Activated CD4-positive, alpha-beta memory T cell treated with anti-CD3 and anti-CD28 coated beads for 36 hours (primary cell): ENCODE measurements at places on chromosomes 1 and 21. TPM values are rescaled to one million over a fixed set of nuclear protein-coding genes. Genes with fewer than 3 reads are reported as not detected.
A peak's percentile ranks its signal among the peaks of the same experiment; 100 is the strongest.

Gene PCSK9
- not detected for total RNA-seq

GRCh38 chr1:41648230-41648629 is 163.7 kb upstream of the EDN2 start:
- no peak for DNase-seq

GRCh38 chr1:178065250-178065649 is 28.7 kb upstream of the RASAL2 start:
- no peak for DNase-seq

- DNase-seq = no peak
These were observed 53.3 kb downstream of the TAS1R2 start for GRCh38 chr1:18805925-18806849.

- no peak for DNase-seq
These were observed 8.8 kb downstream of the PCP4L1 start for GRCh38 chr1:161267321-161267720.

DNA sequence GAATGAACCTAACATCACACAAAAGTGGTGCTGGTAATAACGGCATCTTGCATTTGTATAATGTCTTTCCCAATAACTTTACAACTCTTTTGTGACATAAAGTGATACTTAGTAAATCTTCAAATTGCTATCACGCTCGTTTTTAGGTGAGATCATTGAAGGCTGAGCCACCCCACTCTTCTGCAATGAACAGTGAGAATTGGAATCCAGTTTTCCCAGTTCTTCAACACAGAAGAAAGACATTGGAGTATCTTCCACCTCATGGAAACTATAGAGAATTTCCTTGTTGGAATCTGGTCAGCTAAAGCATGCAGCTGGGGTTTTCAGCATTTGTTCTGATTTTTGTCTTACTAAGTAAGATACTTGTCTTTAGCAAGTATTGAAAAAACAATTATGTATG is 59.9 kb upstream of the NRIP1 start:
- no peak for DNase-seq

GRCh38 chr1:59305188-59305587 is 8.3 kb downstream of the FGGY start:
- DNase-seq = no peak

DNA sequence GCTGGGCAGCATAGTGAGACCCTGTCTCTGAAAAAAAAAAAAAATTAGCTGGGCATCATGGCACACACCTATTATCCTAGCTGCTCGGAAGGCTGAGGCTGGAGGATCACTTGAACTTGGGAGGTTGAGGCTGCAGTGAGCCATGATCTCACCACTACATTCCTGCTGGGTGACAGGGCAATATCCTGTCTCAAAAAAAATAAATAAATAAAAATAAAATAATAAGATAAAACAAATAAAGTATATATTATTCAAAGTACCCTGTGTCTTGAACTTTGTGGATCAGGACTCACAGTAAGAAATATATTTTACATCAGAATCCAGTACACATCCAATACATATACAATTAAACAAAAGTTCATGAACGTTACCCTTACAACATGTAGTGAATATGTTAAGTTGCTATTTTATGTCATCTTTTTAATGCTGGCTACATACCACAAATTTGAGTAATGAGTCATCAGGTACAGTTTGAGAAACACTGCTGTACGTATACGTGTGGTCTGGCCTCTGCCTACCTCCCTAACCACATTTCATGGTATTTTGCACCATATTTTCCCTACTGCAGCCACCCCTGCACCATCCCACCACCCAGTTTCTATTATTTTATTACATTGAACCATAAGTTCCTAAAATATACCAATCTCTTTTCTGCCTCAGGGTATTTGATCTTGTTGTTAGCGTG is 4.4 kb downstream of the NME7 start:
- peak; percentile 61 for DNase-seq

GRCh38 chr1:159996653-159997052 is 35.1 kb downstream of the PIGM start:
- no peak for DNase-seq

GRCh38 chr1:6134206-6134605 is 45.9 kb downstream of the CHD5 start:
- DNase-seq = no peak

DNA sequence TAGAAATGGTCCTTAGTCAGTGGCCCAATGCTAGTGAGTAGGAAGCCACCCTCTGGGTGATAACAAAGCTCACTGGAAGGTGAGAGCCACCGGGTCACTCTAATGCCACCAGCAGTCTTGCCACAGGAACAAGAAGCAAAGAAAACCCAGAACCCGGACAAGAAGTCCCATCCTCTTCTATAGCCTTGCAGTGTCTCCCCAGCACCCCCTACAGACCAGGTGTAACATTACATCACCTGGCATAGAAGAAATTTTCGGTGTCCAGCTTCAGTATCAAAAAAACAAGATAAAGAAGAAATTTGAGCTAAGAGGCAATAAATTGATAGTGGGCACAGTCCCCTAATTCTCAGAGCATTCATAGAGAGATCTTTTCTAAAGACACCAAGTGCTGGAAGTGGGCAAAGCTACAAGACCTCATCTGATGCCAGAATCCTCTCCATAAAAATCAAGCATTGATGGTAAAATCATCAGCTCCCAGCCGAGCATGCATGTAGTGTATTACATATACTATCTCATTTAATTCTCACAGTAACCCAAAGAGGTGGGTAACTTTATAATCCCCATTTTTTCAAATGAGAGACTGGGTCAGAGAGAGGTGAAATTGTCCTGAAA is 491.0 kb downstream of the MATN1 start:
- peak; percentile 29 for DNase-seq

- no peak for DNase-seq
These were observed 84.7 kb downstream of the DISP3 start for GRCh38 chr1:11563560-11564069.

DNA sequence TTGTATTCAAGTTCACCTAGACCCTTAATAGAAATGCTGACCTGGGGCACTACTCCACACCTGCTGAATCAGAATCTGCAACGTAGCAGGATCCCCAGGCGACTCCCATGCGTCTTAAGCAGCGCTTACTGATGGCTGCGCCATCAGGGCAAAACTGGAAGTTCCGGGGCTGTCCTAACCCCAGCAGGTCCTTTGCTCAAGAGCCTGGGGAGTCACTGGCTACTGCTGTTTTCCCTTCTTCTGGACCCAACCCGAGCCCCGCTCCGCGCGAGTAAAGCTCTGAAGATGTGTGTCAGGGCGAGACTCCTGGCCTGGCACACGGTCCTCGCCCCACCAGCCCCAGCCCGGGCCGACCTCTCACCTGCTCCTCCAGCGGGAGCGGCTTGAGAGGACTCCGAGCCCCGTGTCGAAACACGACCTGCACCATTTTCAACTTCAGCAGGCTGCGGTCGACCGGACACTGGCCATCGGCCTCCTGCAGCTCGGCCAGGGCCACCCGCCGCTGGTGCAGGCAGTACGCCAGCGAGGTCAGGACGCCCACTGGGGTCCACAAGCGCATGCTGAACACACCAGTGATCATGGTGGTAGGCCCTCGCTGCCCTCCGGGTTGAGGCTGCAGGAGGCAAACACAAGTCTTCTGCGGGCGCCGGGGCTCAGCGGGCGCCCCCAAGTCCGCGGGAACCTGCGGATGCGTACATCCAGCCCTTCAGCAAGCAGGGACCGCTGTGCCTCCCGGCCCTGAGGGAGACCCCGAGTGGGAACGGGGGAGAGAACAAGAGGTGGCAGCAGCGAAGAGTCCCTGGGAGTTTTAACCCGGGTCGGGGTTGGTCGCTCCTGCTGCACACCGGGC is 630 bp downstream of the ACP6 start:
- peak; percentile 60 for DNase-seq

DNA sequence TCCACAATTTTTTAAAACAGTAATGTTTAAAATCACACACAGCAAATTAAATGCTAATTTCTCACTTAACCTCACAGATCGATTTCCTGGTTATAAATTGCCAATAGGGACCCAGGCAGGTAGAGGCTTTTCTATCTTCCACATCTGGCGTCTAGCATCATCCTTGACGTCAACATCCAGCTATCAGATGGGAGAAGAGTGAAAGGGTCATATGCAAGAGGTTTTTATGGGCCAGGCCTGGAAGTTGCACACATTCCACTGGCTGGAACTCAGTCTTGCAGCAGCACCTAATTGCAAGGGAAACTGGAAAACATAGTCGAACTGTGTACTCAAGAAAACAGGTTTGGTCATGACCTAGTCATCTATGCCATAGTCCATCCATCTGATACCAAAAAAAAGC is 6.0 kb upstream of the EEIG2 start:
- DNase-seq = no peak

GRCh38 chr1:29395736-29396437 is 159.6 kb downstream of the PTPRU start:
- DNase-seq = no peak

DNA sequence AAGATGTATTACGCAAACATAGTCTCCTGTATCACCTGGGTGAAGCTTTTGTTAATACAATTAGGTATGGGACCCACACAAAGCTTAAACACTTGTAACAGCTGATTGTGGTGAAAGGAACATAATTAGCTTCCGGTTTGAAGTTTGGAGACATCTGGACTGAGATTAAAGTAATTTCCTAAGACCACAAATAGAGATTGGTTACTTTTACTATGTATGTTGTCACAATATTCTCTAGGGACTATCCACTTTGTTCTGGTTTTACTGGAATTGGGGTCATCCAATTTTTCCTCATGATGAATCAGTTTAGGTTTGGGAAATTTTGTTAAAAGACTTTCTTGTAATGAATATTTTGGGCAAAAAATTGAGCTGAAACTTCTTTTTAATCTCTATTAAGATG is 71.8 kb upstream of the SAMSN1 start:
- no peak for DNase-seq

- no peak for DNase-seq
These were observed 23.0 kb downstream of the DPH5 start for GRCh38 chr1:101002551-101002950.

DNA sequence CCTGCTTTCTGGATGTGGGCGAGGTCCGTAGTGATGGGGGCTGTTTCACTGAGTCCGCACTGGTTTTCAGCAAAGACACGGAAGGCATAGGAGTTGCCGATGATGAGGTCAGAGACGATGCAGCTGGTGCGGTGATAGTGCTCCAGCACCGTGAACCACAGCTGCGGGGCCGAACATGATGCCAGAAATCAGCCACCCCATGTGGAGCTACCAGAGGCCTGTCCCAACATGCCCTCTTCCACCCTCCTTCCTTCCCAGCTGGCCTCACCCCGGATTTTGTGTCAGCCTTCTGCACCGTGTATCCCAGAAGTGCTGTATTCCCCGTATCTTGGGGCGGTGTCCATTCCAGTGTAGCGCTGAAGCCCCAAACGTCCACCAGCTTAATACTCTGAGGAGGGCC is 10.0 kb downstream of the MYBPHL start:
- no peak for DNase-seq

Gene FRRS1
- 0.77 TPM for total RNA-seq

Gene VWA5B1
- total RNA-seq = not detected

DNA sequence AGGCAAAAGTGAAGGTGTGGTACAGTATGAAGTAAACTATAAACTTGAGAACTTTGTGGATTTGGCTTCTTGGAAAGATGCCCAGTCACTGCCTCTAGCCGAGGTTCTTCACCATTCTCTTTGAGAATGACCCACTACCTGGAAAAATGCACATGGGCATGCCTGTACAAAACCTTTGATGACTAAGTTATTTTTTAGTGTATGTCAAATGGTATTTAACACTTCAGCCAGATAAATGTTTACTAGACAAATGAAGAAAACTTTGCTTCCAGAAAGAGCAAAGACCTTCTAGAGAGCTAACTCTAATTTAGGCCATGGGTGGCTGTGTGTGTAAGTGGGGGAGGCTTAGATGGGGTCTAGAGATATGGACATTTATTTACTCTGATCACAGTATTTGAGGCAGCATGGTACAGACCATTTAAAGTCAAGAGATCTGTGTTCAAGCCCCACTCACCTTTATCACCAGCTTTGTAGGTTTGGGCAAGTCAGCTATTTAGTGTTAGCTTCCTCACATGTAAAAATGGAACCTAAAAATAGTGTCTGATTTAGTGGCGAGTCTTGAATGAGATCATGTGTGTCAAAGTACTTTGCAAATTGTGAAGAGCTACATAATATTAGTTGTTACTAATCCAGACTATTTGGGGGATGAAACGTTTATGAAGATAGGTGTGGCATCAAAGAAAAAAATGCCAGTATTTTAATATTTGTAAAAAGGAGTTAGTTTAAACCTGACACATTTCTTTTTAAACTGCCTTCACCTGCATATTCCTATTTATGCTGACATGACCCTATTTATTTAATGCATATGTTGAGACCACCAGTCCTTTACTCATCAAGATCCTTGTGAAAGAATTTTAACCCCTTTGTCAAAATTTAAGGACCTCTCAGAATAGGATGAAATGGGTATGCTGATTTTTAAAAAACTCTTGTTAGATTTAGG is 20.2 kb downstream of the NFYC start:
- peak; percentile 22 for DNase-seq

Gene NCAM2
- total RNA-seq = not detected

GRCh38 chr21:16195538-16195910 is 465.7 kb downstream of the USP25 start:
- DNase-seq = no peak

GRCh38 chr21:42535602-42536171 is 22.0 kb downstream of the SLC37A1 start:
- DNase-seq = no peak

DNA sequence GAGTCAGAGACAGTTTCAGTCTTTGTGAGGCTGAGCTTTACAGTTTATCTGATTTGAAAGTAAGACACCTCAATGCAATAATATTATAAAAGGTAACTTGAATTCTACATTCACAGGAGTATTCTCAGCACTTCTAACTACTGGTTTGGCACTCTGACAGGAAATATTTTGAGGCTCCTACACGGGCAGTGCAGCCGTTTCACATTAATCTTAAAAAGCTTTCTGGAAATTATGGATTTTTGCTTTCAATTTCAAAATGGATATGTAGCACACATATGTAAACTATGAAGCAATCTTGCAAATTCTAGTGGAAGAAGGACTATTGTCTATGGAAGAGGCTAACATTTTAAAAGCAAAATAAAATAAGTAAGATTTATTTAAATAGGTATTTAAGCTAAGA is 262.9 kb upstream of the SNX7 start:
- no peak for DNase-seq

Gene C1QC
- total RNA-seq = not detected

Gene BNIPL
- 1.3 TPM for total RNA-seq

DNA sequence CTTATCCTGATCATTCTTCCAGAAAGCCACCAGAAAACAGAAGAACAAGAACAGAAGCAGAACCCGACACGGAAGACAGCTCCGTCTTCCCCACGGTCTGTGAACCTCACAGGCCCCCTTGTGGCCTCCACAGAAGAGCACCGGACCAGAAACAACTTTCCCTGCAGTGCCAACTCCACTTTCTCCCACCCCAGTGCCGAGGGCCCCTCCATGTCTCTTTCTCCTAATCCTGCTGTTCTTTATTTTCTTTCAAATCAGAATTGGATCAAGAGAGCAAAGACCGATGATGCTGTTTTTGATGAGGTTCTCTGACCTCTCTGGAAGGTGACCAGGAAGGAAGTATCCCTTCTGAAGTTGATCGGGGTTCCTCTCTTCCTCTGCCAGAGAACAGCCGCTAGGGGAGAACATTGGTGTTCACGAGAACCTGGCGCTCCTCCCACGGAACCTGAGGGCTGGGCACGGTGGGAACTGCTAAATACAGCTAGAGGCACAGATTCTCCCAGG is 58.9 kb upstream of the CTTNBP2NL start:
- peak; percentile 19 for DNase-seq

Gene C1orf141
- 1.2 TPM for total RNA-seq
